ENCODE measurements at places on chromosomes 2 and 18.

DNA sequence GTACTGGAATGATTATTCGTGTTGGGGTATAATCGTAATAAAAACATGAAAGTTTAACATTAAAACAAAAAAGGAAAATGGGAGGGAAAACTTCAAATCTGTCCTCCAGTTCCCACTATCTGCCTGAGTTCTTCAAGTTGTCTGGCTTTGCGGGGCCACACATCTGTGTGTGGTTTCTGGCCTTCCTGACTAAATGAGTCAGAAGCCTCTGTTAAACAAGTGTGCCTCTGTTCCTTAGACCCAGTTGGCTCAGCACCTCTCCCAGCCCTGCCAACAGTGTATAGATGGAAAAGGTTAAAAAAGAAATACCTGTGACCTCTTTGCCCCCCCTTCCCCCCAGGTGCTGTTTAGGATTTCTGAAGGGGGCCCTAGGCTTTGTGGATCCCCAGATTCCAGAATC lies 30.2 kb downstream of the XDH start:
- no peak for DNase-seq

GRCh38 chr2:9535177-9535576 lies 20.5 kb downstream of the ADAM17 start:
- DNase-seq, result no peak

DNA sequence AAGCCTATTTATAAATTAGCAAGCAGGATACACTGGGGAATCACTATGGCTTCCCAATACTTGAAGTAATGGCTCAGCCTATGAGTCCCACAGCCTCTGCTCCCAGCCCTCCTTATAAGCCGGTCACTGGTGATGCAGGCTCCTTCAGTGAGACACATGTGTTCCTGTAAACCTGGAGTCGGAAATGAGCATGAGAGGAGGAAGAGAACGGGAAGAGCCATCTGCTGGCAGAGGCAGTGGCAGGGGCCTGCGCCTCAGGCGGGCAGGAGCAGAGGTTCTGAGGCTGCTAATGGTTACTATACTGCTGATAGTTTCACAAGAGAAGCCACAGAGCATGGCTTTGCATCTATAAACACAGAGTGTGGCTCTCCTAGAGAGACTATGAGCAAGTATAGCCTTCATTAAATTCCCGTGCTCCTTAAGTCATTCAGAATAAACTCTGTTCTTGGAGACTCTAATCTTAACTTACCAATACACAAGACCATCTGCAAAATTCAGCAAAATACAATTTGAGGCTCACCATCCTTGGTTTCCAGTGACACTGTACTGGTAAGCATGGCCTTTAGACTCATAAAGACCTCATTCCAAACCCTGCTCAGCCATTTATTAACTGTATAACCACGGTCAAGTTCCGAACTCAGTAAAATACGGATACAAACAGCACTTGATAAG lies 63.3 kb downstream of the FBXO15 start:
- no peak for DNase-seq

GRCh38 chr18:35415511-35416073 lies 38.5 kb upstream of the ZNF396 start:
- no peak for DNase-seq

GRCh38 chr18:53605198-53605597 lies 619.3 kb downstream of the MBD2 start:
- no peak for DNase-seq

GRCh38 chr2:112164876-112165275 lies 26.7 kb downstream of the FBLN7 start:
- DNase-seq, result no peak

DNA sequence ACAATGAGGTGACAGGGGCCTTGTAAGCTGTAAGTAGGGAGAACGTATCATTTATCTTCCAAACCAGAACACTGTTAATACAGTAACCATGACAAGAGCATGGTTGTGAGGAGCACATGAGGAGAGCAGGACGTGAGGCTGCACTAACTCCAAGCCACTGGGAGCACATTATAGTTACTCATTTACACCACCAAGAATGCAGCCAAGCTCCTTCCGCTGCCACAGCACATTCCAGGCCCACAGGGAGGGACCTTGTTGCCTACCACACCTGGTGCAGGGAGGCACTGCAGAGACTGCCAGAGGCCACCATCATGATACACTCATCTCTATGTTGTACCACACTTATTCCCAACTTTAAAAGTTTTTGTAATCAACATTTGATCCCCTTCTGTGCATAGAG lies 13.5 kb upstream of the SFXN5 start:
- DNase-seq, result no peak

- DNase-seq, result no peak
Measured at GRCh38 chr2:103664690-103665089, 902.9 kb downstream of the TMEM182 start.

DNA sequence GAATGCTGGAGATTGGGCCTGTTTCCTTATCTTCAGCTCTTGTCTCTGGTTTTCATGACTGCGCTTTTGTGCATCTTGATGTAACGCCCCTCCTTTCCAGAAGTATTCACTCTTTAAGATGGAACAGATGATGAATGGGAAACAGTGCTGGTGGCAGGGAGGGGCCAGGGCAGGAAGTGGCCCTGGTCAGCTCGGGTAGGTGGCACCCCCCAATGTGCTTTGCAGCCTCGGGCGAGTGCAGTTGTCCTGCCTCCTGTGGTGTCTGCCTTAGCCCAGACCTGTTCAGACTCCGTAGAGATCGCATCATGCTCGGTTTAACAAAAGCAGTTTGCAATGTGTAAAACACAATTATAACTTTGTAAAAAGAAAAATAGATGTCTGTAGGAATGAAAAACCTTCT lies 17.0 kb upstream of the MGAT4A start:
- no peak for DNase-seq

DNA sequence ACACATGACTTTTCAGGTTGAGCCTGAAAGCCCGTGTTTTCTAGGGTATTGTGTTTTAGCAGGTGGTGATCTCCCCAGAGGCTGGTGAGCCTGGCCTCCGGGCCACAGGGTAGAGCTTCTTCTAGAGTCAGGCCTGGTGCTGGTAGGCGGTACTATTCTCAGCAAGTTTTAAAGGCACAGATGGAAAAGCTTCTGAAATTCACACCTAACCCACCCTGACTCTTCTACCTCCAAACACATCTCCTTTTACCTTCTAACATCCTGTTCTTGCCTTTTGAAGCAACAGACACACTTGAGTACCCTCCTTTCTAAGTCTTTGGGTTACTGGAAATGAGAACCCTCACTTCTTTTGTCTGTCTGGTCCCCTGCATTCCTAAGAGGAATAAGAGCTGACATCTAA lies 191.1 kb downstream of the SETBP1 start:
- no peak for DNase-seq

GRCh38 chr2:158484892-158485556 lies 28.3 kb downstream of the PKP4 start:
- no peak for DNase-seq

GRCh38 chr2:233107831-233108300 lies 47.7 kb downstream of the INPP5D start:
- DNase-seq, result no peak

GRCh38 chr2:70188460-70188859 lies 2.4 kb downstream of the C2orf42 start:
- no peak for DNase-seq

- peak; percentile 33 for DNase-seq
Measured at GRCh38 chr2:46984642-46985476, 69.3 kb upstream of the MCFD2 start.

DNA sequence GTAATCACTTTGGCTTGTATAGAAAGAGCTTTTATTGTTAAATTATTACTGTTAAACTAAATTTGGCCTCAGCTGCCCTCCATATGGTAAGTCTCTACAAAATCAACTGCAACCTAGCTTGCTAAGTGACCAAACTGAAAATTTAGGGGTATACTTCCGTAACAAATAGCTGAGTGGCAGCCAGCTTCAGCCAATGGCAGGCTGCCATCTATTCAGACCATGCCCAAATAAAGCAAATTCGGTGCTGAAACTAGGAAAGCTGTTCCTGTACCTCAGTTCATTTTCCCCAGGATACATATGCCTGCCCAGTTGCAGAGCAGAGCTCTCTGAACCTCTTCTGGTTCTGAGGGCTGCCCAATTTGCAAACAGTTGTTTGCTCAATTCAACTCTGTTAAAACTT lies 94.8 kb downstream of the EML6 start:
- no peak for DNase-seq

DNA sequence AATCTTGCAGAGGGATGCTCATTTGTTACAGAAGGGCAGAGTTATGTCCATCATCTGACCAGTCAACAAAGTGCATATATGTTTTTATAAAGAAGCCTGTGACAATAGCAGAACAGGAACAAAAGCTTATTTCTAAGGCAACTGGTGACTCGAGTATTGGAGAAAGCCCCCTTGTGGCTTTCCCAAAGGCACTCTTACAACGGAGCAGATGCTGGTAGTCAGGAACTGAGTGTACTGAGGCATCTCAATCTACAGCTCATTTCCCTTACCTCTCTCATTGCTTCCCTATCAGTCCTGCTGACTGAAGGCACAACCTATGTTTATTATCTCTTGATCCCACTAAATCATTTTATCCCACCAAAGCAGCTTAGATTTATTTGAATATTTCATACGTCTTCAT lies 557.1 kb upstream of the CHAC2 start:
- DNase-seq, result no peak

DNA sequence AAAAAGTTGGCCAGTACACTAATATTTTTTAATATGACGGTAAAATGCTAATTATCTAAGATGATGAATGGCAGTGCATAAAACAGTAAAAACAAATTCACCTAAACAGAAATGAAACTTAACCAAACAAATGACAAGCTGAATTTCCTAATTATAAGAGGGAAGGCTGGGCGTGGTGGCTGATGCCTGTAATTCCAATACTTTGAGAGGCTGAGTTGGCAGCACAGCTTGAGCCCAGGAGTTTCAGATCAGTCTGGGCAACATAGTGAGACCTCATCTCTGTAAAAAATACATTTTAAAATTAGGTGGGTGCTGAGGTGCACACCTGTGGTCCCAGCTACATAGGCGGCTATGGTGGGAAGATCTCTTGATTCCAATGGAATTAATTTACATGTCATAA lies 120.1 kb downstream of the USP34 start:
- DNase-seq, result no peak

DNA sequence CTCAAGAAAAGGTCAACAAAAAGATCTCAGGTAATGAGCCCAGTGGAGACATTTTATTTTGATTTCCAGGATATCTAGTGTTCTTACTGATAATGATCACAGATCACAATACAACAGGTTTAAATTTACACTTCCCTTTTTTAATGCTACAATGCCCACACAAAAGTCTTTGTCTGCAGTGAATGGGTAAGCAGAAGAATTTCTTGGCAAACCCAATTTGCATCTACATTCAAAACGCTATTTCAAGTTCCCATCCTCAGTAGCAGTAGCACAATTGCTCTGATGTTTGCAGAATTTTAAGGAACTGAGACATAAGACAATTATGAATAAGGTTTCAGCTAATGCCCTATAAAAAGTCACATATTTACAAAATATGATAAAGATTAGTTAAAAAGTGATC lies 929.4 kb upstream of the PIK3C3 start:
- DNase-seq, result no peak

- no peak for DNase-seq
Measured at GRCh38 chr2:236964291-236964690, 121.4 kb upstream of the COPS8 start.

GRCh38 chr2:231053846-231054245 lies 2.8 kb upstream of the PSMD1 start:
- no peak for DNase-seq

All from stimulated activated CD4-positive, alpha-beta T cell treated with anti-CD3 and anti-CD28 coated beads, Interleukin-2, amount 100 ng/mL, for 4 hours (primary cell).